H1 (cell line): ENCODE measurements at places on chromosomes 1 and 21.

- DNase-seq: no peak
These were observed 22.3 kb upstream of the PLA2G4A start for GRCh38 chr1:186806477-186806876.

DNA sequence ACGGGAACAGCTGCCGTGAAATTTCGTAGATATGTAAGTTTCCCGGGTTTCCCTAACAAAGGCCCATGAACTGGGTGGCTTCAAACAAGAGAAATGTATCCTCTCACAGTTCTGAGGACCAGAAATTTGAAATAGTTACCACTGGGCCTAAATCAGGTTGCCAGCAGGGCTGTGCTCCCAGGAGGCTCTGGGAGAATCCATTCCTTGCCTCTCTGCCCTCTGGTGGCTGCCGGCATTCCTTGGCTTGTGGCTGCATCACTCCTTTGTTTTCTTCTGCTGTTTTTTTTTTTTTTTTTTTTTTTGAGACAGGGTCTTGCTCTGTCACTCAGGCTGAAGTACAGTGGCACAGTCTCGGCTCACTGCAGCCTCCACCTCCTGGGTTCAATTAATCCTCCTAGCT, 23.7 kb downstream of the UMODL1 start:
- no peak for DNase-seq

GRCh38 chr1:86913399-86913895, 479 bp downstream of the SELENOF start:
- DNase-seq: no peak

DNA sequence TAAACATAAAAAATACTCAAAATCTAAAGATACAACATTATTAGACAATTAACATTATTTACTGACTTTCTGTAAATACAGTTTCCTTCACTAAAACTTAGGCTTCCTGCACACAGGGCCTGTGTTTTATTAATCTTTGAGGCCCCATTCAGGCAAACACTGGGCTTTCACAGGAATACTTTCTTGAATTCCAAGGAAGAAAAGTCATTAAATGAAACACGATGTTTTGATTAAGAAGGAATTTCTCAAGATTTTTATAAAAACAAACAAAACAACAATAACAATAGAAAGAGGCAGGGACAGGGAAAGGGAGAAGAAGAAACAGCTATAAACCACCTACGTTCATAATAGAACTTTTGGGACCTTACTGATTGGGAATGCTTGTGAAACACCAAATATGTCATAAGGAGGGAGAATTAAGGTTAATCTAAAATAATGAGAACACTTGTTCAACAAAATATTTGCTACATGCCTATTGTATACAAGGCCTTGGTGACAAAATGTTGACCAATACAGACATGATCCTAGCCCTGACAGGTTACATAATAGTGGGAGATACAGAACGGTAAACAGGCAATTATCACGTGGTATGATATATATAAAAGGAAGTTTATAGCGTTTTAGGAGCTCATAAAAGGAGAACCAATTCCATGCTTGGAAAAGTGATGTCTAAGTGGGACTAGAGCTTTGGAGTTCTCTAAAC, 3.6 kb downstream of the DDAH1 start:
- no peak for DNase-seq

DNA sequence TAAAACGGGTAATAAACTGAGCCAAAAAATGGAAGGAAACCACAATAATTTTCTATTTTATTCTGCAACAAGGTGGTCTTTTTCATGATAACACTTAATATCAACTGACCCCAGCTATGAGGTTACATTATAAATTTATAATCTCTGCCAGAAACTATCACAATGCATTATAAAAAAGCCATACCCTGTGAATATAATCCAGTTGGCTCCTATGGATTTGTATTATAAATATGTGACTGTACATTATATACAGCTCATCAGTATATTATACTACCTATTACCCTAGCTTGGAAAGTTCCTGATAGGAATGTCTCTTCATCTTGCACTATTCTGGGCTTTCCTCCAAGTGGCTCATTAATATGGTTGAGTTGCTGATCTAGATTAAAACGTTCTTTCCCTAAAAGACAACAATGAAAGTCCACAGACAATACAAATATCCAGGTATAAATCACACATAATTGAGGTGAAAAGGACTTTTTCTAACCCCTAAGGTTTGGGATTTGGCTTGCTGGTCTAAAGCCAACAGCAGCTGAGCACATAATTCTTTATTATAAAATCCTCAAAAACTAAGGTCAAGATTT, 487.7 kb downstream of the TTLL7 start:
- no peak for DNase-seq

DNA sequence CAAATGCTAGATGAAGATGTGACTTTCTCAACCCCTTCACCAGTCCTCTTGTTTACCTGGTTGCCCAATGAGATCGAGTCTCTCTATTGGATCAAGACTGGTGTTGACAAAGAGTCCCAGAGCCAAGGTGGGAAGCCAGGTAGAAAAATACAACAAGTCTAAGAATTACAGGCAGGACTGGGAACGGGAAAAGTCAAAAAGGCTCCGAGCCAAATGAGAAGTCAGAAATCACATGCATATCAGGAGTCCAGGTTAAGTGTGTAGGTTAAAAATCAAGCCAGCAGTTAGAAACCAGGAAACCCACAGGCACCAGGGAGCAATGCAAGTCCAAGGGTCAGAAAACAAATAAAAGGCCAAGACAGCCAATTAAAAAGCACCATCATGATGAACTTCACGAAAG, 27.4 kb upstream of the DUSP23 start:
- no peak for DNase-seq

DNA sequence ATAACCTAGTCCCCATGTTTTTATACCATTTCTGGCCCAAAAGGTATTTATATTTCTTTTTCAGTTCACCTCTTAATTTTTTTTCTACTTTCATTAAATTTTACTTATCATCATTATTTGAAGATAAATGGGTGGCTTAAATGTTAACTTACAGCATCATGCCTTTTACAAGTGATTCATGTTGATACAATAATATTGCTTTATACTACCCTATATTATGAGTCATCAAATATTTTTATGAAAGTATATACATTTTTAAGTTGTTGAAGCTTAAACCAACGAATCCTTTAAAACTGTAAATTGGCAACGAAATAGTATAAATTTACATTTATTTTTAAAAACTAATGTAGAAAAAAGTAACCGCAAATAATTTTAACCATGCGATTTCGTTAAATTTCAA, 207.9 kb downstream of the DPYD start:
- DNase-seq: no peak

DNA sequence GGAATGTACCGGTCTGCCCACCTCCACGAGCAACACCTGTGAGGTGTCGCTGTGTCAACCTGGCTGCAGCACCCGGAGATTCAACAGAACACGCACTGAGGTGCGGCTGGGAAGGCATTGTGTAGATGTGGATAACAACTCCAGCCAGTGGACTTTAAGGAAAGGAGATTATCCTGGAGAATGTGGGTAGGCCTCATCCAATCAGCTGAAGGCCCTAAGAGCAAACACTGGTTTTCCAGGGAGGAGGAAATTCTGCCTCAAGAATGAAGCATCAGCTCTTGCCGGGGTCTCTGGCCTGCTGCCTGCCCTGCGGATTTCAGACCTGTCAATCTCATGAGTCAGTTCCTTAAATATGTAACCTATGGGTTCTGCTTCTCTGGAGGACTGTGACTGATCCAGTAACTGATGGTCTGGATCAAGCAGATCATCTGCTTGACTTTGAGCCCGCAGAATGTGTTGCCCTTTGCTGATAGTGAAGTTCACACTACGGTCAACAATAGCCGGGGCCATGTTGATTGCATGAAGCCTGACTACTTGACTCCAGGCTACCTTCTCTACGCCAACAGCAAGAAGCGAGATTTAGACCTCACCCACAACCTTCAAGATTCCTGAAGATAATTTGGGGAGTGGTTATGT, 15.9 kb upstream of the PRDM15 start:
- DNase-seq: no peak

GRCh38 chr1:34166625-34167361, 1.8 kb upstream of the CSMD2 start:
- DNase-seq: peak; percentile 82

- DNase-seq: no peak
These were observed 5.5 kb downstream of the SH2D2A start for GRCh38 chr1:156811168-156811567.

DNA sequence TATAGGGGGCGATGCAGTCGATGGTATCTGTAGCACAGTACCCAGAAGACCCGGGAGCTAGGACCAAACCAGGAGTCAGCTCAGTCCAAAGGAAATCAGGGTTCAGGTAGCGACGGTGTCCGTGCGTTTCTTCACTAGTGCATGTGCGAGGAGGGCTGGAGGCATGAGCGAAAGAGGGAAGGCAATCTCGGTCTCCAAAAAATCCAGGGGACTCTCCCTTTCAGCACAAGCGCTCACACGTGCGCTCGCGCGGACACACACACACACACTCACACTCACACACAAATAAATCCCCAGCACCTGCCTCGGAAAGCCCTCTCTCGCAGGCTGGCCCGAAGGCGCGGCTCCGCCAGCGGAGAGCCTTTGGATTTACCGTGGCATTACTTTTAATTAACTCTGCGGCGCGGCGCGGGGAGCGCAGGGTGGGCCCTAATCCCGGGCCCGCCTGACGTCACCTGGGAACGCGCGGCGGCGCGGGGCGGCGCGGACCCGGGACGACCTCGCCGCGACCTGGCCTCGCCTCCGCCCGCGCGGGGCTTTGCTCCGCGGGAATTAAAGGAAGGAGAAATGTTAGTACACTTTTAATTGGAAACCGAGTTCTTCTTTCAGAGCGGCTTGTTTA, 121.2 kb downstream of the LMX1A start:
- DNase-seq: no peak
